H9 (cell line): ENCODE measurements at places on chromosomes 4 and X.

GRCh38 chr4:52265781-52266525 is 214.8 kb downstream of the SPATA18 start:
- no peak overlapping the region for H3K27ac ChIP-seq
- no peaks in the 10 kb centered on the region; the same call in 2 of the 3 replicates for H3K36me3 ChIP-seq
- no peak for DNase-seq
- H3K4me3 ChIP-seq = no peak overlapping the region
- H3K27me3 ChIP-seq = no peaks in the 10 kb centered on the region
- H3K4me1 ChIP-seq = peaks cover 6% of the 10 kb centered on the region

DNA sequence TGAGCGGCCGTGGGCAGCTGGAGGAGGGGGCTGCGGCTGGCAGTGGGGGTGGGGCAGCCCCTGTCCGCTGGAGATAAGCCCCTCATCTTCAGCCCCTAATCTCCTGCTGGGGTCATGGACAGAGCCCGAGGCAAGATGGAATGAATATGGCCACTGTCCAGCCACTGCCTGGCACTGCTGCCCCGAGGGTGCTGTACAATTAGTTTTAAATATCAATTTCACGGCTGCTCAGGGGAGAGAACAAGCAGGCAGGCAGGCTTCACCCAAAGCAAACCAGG is 64.1 kb upstream of the NKX1-1 start:
- no peak for DNase-seq
- H3K36me3 ChIP-seq = peaks cover 9% of the 10 kb centered on the region

- no peak for DNase-seq
- H3K36me3 ChIP-seq = no peaks in the 10 kb centered on the region
- no peak overlapping the region for H3K27ac ChIP-seq
- no peaks in the 10 kb centered on the region for H3K27me3 ChIP-seq
- H3K4me3 ChIP-seq = no peak overlapping the region
Measured at GRCh38 chrX:24410514-24411189, 50.2 kb downstream of the SUPT20HL1 start.

- H3K4me1 ChIP-seq = no peaks in the 10 kb centered on the region; the same call in 1 of the 2 replicates
- no peak for DNase-seq
- H3K27ac ChIP-seq = no peak overlapping the region
- no peak overlapping the region for H3K4me3 ChIP-seq
Measured at GRCh38 chr4:38703635-38704034, 39.6 kb downstream of the KLF3 start.

DNA sequence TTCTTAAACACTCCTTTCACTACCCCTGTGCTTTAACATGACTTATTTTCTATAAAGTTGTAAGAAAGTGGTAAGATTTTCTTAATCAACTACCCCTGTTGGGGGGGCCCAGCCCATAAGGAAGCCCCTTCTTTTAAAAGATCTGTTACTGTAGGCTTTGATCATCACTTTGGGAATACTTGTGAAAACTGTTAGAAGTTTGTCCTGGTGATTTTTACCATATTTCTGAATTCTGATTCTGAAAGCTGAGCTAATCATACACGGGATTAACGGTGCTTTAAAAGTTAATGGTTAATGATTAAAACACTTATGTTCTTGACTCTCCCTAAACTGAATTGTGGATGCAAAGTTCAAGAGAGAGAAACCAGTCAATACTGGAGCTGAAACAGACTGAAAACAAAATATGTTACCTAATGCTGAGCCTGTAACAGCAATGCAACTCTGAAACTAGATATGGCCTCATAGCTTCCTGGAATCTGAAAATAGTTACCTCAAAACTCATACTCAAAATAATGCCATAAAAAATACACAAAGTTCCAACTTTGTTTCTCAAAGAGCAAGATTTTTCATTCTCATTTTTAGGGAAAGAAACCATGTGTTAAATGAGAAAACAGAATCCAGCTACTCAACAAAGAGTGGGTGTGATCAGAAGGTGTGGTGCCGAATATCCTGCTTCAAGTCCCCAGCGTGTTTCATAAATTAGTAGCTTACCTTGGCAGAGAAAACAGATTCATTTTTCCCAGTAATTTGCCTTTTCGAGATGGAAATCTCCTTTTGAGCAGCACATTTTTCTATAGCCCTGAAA is 31.6 kb downstream of the ADH7 start:
- no peak for DNase-seq
- no peaks in the 10 kb centered on the region for H3K36me3 ChIP-seq
- H3K4me1 ChIP-seq = no peaks in the 10 kb centered on the region; the same call in 1 of the 2 replicates
- H3K27me3 ChIP-seq = no peaks in the 10 kb centered on the region
- H3K27ac ChIP-seq = no peak overlapping the region

DNA sequence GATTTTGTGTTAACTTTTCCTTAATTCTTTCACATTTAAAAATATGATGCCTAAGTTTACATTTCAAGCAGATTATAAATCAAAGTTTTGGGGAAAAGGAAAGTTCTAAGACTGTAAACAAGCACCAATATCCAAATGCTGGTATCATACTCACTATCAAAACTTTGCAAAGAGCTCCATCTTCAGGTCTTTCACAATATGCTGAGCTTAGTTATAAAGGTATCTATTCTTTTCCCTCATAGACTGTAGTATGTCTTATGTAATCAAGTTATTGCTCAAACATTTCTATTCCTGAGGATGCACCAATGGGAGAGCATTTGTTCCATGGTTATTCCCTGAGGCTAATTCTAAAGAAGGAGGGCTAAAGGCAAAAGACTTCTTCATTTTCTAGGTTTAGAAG is 207.9 kb upstream of the FAM241A start:
- no peak for DNase-seq
- no peaks in the 10 kb centered on the region for H3K36me3 ChIP-seq
- H3K27me3 ChIP-seq = no peaks in the 10 kb centered on the region
- no peak overlapping the region for H3K27ac ChIP-seq

DNA sequence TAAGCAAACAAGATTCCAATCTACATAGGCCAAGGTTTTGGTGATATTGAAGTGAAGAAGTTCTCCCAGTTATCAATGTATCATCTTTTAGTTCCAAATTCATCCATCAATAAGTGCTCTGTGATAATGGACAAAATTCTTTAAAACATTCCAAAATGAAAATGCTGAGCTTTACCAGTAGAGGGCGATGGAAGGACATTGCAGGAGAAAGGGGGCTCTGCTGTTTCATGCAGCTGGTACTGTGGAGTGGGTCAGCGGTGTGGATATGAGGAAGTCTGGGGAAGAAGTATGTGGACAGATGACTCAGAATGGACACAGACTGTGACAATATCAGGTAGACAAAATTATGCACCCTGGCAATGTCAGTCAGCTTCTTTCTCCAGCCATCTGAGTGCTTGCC is 46.6 kb upstream of the HS6ST2 start:
- H3K27me3 ChIP-seq = no peaks in the 10 kb centered on the region
- peaks cover 10% of the 10 kb centered on the region for H3K36me3 ChIP-seq
- no peak overlapping the region for H3K4me3 ChIP-seq
- no peak overlapping the region for H3K27ac ChIP-seq
- H3K4me1 ChIP-seq = no peaks in the 10 kb centered on the region

- no peaks in the 10 kb centered on the region for H3K36me3 ChIP-seq
- H3K27ac ChIP-seq = no peak overlapping the region
- no peak for DNase-seq
- no peaks in the 10 kb centered on the region; the same call in 1 of the 2 replicates for H3K27me3 ChIP-seq
- H3K4me3 ChIP-seq = no peak overlapping the region
- peaks cover 4% of the 10 kb centered on the region; the same call in 1 of the 2 replicates for H3K4me1 ChIP-seq
Measured at GRCh38 chr4:13092702-13093101, 391.4 kb downstream of the RAB28 start.

DNA sequence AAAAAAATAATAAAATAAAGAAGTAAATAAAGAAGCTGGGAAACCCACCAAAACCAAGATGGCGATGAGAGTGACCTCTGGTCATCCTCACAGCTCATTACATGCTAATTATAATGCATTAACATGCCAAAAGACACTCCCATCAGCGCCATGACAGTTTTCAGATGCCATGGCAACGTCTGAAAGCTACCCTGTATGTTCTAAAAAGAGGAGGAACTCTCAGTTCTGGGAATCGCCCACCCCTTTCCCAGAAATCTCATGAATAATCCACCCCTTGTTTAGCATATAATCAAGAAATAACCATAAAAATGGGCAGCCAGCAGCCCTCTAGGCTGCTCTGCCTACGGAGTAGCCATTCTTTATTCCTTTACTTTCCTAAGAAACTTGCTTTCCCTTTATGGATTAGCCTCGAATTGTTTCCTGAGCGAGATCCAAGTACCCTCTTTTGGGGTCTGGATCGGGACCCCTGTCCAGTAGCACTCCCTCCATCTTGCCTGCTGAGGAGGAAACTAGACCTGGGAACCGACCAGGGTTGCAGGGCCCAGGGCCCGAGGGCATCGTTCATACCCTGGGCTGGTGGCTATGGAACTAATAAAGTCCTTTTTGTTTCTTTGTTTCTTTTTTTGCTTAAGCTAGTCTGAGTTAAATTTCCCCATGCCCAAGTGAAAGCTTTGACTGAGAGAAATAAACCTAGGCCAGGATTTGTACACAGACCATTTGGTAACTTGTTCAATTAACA is 30.9 kb downstream of the HTT-AS start:
- no peaks in the 10 kb centered on the region for H3K36me3 ChIP-seq
- no peaks in the 10 kb centered on the region; the same call in 1 of the 2 replicates for H3K4me1 ChIP-seq
- no peak overlapping the region for H3K4me3 ChIP-seq
- no peak for DNase-seq
- no peaks in the 10 kb centered on the region for H3K27me3 ChIP-seq
